Right renal pelvis (tissue), 4 donors: ENCODE measurements at places on chromosomes 13 and 19. TPM values are rescaled to one million over a fixed set of nuclear protein-coding genes. Genes with fewer than 3 reads are reported as not detected.
A peak's percentile ranks its signal among the peaks of the same experiment; 100 is the strongest.

GRCh38 chr13:112781881-112782361, 92.1 kb downstream of the ATP11A start:
- DNase-seq: no peak

- DNase-seq: no peak
Measured at GRCh38 chr19:2236064-2236313, 140 bp downstream of the PLEKHJ1 start.

DNA sequence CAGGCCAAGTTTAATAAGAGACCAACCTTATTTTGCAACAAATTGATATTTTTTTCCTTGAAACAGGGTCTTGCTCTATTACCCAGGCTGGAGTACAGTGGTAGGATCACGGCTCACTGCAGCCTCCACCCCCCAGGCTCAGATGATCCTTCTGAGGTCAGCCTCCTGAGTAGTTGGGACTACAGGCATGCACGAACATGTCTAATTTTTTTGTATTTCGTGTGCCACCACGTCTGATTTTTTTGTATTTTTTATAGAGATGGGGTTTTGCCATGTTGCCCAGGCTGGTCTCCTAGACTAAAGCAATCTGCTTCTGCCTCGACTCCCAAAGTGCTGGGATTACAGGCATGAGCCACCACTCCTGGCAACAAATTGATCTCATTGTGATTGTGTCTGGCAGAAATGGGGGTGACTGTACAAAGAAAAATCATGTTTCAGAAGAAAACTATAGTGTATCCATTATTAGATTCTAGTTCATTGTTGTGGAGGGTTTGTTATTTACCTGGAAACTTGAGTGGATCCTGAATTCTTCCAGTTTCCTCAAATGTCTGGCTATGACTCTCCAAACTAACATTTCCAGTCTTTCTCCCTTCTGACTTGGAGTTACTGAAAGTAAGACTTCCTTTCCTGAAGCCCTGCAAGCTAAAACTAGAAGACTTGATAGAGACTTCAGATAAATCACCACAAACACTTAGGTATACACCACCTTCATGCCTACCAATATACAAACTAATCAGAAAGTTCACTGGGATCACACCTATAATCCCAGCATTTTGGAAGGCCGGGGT, 17.3 kb upstream of the AKT2 start:
- no peak for DNase-seq

DNA sequence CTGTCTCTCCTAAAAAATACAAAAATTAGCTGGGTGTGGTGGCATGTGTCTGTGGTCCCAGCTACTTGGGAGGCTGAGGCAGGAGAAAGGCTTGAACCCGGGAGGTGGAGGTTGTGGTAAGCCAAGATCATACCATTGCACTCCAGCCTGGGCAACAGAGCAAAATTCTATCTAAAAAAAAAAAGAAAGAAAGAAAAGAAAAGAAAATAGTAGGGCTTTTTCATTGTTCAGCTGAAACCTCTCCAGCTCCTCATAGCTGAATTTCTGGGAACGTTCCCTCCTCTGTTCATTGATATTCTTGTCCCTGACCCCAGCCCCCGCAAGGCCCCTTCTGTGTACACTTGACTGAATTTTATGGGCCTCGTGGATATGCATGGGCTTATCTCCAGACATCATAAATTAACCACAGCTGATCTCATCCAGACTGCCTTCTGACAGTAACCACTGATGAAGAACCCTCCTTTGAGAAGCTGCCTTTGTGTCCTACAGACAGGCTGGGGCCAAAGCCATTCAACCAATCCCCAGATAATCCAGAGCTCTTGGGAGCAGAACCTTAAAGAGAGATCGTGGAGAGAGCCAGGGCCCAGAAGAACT, at the start of gene ELSPBP1:
Gene ELSPBP1 (plus strand): TSS at position 424 of the 594 bp plus-strand sequence. CDS start 14,036 bp downstream, outside the sequence.
- peak; percentile 8 for DNase-seq

- DNase-seq: no peak
Measured at GRCh38 chr13:30943881-30944280, 11.4 kb downstream of the TEX26 start.

- DNase-seq: no peak
Measured at GRCh38 chr13:105625691-105626090, 909.8 kb downstream of the EFNB2 start.

Gene NRTN
- 2.2 TPM for polyA plus RNA-seq

Gene LMTK3
- 2.5 TPM for polyA plus RNA-seq

Gene CBY2
- 1.1 TPM for polyA plus RNA-seq

DNA sequence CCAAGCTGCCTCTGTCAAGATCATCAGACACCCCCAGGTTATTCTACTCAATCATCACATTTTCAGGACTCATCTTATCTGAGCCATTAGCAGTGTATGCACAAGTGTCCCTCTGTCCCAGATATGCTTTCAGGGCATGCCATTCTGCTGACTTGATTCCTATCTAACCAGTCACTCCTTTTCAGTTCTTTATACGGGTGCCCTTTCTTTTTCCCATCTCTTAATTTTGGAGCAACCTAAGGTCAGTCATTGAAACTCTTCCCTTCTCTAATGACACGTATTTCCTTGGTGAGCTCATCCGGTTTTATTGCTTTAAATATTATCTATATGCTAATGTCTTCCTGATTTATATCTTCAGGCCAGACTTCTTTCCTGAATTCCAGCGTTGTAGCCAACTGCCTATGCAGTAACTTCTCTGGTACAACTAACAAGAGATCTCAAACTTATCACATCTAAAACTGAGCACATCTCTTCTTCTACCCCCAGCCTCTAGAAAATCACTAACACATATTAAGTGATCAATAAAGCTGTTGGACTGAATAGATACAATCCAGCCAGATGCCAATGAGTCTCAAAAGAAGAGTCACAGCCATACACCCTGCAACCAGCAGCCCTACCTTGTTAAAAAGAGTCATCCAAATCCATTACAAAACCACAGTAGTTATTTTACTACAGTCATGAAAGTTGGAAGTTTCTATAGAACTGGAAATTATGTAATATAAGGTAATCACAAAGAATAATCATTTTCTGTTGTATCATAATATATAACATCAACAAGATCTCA, 58.8 kb downstream of the DCLK1 start:
- no peak for DNase-seq

GRCh38 chr13:87355451-87355850, 315.7 kb upstream of the SLITRK5 start:
- DNase-seq: no peak

- no peak for DNase-seq
Measured at GRCh38 chr19:36686365-36687213, 823 bp upstream of the ZNF567 start.

Gene CGB7
- 0.79 TPM for polyA plus RNA-seq

DNA sequence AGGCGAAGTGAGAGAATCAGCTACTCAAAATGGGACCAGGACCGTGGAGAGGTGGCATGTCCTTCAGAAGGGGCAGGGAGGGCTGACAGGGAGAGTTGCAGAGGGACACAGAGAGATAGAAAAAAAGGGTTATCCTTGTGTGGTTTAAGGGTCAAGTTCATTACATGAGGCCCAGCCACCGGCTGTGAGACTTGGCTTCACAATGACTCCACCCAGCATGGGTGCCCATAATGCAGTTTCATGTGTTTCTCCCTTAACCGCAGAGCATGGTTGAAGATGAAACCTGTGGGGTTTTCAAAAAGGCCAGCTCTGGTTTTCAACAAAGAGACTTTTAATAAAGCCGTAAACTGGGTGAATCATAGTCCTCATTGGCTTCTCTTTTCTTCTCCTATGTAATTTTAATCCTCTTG, 164.6 kb downstream of the KLF5 start:
- no peak for DNase-seq

- DNase-seq: no peak
Measured at GRCh38 chr13:45162821-45163220, 38.0 kb downstream of the KCTD4 start.

- no peak for DNase-seq
Measured at GRCh38 chr13:25335856-25336255, 34.4 kb downstream of the NUP58 start.

DNA sequence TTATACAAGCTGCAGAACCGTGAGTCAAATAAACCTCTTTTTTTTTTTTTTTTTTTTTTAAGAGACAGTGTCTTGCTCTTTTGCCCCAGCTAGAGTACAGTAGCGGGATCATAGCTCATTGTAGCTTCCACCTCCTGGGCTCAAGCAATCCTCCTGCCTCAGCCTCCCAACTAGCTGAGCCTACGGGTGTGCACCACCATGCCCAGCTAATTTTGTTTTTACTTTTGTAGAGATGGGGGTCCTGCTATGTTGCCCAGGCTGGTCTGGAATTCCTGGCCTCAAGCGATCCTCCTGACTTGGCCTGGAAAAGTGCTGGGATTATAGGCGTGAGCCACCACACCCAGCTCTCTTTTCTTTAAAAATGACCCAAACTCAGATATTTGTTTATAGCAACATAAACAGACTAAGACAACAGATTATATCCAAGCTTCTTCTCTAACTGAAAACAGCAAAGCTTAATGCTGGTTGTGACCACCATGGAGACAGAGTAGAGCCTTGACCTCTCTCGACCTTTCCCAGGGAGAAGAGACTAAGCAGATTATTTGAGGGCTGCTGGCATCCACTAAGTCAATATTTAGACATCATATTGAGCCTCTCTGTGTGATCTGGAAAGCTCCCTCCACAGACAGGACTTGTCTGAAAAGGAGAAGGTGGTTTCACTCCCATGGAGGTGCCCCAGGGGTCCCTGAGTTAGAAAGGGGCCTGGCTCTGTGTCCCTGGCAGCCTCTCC, 150.0 kb downstream of the KCTD15 start:
- no peak for DNase-seq

- DNase-seq: no peak
Measured at GRCh38 chr19:12265921-12266704, 28.6 kb downstream of the ZNF44 start.

Gene COQ8B
- polyA plus RNA-seq: 34.9 TPM

DNA sequence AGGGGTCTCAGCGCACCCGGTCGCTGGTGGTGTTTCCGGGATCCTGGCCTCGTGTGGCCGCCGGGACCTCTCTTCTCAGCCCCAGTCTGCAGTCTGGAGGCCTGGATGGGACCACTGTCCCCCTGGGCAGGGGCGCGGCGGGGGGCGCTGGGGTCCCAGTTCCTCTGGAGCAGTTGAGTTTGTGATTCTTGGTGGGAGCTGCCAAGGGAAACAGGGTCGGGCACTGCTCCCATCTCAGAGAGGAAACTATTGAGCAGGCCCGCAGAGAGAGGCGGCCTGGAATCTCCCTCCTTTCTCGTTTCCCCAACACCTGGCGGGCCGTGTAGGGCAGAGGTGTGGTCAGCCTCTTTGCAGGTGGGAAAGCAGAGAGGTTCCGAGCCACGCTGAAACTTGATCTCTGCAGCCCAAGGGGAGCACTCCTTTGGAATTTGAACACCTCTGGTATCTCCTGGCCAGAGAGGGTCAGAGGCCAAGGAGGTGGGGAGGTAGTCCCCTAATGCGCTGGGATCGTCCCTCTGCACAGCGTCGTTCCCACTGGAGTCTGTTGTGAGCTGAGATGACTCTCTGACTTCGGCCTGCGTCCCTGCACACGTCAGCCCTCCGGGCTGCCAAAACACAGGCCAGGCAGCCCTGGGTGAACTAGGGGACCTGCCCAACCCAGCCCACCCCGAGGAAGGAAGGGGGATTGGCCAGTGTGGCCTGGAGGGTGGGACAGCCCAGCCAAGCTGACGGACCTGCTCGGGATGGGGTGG, 741 bp downstream of the PLEKHF1 start:
- no peak for DNase-seq

DNA sequence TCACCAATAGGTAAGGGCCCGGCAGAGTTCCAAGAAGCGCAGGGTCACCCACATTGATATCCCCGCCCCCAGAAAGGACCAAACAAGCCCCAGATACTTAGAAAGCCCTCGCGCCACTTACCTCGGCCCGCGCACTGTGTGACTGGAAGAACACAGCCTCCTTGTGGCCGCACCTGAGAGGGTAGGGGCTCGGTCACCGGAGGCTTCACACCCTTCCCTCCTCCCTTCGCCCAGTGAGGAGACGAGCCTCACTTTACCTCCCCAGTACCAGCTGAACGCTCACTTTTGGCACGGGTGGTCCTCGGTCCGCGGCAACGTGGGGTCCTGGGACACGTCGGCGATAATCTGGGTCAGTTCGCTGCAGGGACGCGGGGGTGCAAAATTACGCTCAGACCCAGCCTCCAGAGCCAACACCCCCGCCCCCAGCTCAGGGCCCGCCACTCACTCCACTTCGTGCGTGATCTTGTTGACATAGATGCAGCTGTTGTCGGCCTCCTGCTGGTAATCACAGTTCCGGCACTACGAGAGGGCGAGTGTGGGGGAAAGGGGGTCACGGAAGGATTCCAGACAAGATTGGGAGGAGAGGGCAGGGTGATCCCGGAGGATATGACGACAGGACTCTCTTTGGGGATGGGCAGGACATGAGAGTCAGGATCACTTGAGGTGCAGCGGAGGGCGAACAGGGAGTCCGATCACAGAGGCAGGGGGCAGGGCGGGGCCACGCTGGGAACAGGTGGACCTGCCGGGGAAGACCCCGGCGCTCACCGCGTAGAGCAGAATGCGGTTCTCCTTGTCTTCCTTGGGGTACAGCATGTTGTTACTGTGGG, 568 bp downstream of the POLR2I start:
- DNase-seq: no peak

Gene RNF113B
- polyA plus RNA-seq: not detected

DNA sequence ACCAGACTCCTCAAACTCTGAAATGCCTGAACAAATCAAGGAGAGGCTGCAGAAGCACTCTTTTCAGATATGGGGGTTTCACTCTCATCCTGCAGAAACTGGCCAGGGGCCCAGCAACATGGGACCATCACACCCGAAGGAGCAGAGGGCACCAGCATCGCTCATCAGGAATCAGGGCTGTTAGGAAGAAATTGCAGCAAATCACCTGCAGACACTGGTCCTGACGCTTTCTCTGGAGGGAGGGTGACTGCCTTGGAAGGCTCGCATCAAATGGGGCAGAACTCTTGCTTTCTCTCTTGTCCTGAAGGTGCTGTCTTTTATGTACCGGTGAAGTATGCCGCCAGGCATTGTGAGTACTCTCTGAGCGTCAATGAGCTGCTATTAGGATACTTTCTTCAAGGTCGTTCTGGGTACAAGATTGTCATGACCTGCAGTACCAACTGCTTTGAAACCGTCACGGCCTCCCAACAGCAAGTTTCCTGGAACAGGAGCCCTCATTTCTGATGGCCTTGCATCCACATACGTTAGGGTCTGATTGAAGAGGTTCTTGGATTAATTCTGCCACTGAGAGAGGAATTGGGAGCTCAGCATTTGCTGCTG, 155.7 kb upstream of the SOX1 start:
- no peak for DNase-seq

DNA sequence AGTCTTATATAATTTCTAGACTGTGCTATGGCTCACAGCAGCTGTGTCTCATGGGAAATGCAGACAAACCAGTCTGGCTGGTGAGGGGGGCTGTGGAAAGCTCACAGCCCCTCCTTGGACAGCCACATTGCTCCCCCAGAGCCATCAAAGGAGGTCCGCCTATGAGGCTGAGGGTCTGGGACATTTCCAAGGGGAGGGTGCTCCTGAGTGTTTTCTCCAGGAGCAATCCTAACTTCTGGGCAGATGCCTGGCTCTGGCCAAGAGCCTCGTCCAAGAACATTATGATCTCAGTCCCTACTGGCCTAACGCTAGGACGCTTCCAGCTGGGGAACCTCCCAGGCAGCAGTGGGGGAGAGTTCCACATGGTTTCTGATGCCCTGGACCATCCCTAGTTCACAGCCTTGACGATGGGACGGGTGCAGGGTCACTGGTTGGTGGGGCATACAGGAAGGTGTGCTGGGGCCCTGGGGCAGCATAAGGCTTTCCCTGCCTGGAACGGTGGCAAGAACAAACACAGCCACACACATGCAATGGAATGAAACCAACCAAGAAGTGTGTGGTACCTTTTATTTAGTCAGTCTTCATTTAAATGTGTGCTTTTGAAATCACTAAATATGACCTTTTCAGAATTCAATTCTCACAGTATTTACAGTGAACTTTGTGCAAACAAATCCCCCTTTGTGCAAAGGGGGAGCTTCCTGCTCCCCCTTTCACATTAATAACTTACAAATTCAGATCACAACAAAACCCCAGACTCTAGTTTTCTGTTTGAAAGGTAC, 60.6 kb downstream of the CDADC1 start:
- no peak for DNase-seq
